ENCODE measurements at places on chromosomes 4 and X.

- no peak for DNase-seq
Observed at GRCh38 chr4:170167678-170168077, 77.9 kb upstream of the AADAT start.

- no peak for DNase-seq
Observed at GRCh38 chrX:2159393-2159792, 341.4 kb downstream of the DHRSX start.

DNA sequence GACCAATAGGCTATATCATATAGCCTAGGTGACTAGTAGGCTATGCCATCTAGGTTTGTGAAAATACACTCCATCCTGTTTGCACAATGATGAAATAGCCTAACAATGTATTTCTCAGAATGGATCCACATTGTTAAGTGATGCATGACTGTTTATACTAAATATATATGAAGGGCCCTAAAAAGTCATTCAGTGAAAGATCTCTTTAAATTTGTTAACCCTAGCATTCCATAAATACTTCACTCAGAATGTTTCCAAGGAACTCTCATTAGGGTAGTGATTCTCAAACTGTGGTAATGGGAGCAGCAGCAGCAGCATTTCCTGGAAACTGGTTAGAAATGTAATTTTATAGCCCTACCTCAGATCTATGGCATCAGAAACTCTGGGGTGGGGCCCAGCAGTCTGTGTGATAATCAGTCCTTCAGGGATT lies 74.9 kb downstream of the PRRG1 start:
- DNase-seq: no peak

DNA sequence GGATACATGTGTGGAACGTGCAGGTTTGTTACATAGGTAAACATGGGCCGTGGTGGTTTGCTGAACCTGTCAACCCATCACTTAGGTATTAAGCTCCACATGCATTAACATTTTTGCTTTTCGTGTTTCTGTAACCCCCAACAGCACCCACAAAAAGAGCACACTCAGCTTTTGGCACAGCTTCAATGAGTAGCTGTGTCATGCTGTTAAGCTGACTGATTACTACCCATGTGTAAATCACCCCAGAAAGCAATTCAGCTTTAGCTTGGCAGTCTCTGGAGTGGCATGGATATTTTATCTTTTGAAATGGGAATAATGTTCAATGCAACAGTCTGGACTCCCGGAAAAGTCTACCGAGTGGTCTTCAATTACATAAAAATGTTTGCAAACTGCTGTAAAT lies 734.3 kb downstream of the STIM2 start:
- no peak for DNase-seq

- no peak for DNase-seq
Observed at GRCh38 chrX:153414856-153415510, 3.7 kb downstream of the ZFP92 start.

- no peak for DNase-seq
Observed at GRCh38 chr4:26272654-26273615, 47.9 kb upstream of the RBPJ start.

DNA sequence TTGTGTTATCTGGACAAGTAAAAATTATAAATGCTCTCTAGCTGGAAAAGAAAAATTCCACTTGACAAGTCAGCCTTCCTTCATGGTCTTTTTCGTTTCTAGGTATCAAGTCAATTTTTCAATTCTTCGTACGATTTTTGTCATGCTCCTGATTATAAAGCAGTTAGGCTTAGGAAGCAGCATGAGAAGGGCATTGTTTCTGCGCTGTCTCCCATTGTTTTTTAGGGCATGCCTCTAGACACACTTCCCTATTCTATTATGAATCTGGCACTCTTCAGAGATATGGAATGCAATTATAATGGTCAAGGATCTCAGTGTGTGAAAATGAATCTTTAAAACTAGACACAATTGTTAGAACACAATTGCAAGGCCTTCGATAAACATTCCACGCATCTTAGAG lies 164.1 kb upstream of the FAT1 start:
- no peak for DNase-seq

DNA sequence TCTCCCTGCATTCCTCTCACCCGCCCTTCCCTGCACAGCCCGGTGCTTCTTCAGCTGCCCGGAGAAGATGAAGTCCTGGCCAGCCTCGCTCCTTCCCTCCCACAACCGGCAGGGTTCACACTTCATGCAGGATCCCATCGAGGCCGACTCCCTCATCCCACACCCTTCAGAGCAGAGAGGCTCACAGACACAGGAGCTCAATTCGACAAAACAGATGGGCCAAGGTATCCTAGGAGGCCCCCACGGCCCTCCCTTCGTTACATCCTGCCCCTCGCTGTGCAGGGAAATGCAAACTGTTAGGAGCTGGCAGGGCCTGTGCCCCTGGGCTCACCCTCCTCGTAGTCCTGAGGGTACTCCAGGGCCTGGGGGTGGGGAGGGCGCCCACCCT lies 238.1 kb downstream of the DHRSX start:
- no peak for DNase-seq

GRCh38 chr4:83599183-83599582 lies 63.3 kb downstream of the GPAT3 start:
- DNase-seq: no peak

GRCh38 chr4:11451716-11452115 lies 23.0 kb upstream of the HS3ST1 start:
- DNase-seq: no peak

DNA sequence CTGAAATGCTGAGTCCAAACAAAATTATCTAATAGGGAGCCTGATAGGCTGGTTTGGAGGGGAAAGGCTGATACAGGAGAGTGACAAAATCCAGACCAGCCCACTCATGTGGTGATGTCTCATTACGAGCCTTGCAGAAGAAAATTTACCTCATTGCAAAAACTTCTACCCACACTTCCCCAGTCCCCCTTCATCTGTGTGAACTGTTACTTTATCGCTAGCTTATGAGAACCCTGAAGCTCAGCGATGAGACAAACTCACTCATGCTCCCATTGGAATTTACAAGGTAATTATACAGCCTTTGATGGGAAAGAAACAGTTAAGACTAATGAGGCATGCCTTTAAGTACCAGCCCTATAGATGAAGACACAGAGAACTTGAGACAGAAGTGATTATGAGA lies 76.1 kb downstream of the ARHGAP6 start:
- DNase-seq: no peak

GRCh38 chrX:12301288-12301687 lies 163.0 kb downstream of the FRMPD4 start:
- DNase-seq: no peak

DNA sequence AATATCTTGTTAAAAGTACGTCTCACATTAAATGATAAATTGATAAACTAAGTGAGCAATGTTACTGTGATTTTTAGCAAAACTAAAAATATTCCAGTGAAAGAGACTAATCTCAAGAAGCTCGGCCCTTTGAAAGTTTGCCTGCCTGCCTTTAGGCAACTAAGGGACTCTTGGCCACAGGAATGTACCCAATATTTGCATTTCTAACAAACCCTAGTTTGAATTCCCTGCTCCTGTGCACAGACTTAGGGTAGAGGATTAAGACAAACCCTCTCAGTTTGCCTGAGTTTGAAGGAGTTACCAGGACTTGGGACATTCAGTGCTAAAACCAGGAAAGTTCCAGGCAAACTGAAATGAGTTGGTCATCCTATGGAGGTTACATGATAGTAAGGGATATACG lies 157.1 kb downstream of the SCFD2 start:
- DNase-seq: no peak

- no peak for DNase-seq
Observed at GRCh38 chr4:88949605-88950004, 107.4 kb downstream of the FAM13A start.

DNA sequence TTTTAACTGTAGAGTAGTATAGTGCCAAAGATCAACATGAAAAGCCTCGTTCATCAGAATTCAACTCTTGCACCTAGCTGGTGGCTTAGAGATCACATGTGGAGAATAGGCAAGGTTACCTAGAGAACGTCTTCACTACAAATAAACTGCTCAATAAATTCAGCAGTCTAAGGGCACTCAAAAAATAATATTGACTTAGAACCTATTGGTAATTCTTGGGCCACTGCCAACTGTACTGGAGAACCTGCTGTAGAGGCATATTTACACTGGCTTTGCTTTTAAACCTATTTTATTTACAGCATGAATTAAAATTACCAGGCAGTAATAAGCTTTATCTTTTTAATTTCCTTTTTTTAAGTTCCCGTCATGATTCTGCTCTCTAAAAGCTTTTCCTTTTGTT lies 343.7 kb downstream of the PDHA2 start:
- no peak for DNase-seq

GRCh38 chrX:30039768-30040167 lies 175.6 kb upstream of the MAGEB2 start:
- DNase-seq: no peak

- no peak for DNase-seq
Observed at GRCh38 chrX:69237236-69237635, 72.0 kb upstream of the PJA1 start.

DNA sequence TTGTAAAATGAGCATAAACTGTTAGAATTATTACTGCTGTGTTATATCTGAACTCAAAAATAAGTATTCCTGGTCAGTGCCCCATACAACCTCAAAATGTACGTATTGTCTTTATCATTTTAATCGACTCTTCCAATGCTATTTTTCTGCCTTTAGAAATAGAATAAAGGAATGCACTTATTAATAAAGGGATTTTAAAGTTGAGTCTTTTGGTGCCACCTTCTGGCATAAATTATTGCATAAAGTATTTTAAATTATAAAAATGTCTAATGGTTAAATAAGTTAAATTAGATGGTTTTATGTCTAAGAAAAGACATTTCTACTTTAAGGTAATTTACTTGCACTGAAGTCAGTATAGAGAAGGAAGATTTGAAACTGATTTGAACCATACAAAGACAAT lies 424.0 kb upstream of the NDST4 start:
- no peak for DNase-seq

GRCh38 chr4:83138946-83139345 lies 24.4 kb upstream of the PLAC8 start:
- no peak for DNase-seq

DNA sequence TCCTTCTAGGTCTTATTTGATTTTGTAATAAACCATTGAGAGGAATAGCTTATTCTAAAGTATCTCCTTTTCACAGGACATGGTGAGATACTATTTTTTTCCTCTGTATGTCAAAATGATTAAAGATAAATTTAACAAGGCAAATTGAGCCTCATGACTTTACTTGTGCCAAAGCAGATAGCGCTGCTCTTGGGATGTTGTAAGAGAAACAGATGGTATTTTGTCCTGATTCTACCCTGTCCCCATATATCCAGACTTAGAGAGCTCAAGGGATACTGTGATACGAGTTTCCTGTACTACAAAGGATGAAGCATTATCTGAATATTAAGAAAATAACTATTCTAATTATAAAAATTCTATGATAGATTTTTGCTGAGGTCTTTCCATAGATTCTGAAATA lies 34.0 kb downstream of the EMCN start:
- no peak for DNase-seq
